Left renal pelvis (tissue), 4 donors: ENCODE measurements at places on chromosomes 2 and 18. TPM values are rescaled to one million over a fixed set of nuclear protein-coding genes. Genes with fewer than 3 reads are reported as not detected.

DNA sequence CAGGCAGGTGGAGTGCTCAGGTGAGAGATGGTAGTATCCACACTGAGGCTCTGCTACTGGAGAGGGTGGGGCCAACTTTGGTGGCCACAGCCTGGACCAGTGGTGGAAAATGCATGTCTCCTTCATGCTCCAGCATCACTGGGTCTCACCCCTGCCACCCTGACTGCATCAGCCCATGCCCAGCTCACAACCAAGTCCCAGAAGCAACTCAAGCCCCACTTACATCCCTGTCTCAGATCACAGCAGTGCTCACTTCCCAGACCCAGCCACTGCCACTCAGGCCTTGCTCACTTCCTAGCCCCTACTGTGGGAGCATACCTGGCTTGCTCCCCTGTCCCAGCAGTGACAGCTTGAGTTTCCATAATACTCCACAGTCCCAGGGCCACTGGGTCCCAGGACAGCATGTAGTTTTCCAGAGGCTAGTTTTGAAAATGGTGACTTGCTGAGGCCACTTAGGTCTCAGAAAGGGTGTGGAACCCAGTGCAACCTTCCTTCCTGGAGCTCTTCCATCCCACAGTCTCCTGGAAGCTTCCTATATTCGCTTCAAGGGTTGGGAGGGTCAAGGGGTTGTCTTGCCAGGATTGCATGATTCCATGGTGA is 58.8 kb downstream of the GPC1 start:
- DNase-seq, result no peak

GRCh38 chr2:174153757-174154680 is 94.3 kb downstream of the OLA1 start:
- no peak for DNase-seq

- no peak for DNase-seq
Measured at GRCh38 chr2:42566025-42566424, 2.4 kb upstream of the MTA3 start.

DNA sequence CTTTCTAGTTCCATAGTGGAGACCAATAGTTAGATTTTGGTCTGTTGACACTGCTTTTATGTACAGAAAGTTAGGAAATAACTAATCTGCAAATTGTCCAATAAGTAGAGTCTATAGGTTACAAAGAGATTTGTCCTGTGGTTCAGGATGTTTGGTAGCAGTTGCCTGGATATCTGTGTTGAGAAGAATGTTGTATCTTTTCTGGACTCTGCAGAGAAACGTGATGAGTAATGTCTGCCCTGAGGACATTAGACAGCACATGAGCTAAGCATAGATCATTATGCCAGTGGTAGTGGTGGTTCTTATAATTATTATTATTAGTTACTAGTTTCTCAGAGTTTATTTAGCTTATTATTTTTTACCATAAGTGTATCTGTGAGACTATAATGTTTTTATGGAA is 65.8 kb downstream of the ANKRD62 start:
- no peak for DNase-seq

DNA sequence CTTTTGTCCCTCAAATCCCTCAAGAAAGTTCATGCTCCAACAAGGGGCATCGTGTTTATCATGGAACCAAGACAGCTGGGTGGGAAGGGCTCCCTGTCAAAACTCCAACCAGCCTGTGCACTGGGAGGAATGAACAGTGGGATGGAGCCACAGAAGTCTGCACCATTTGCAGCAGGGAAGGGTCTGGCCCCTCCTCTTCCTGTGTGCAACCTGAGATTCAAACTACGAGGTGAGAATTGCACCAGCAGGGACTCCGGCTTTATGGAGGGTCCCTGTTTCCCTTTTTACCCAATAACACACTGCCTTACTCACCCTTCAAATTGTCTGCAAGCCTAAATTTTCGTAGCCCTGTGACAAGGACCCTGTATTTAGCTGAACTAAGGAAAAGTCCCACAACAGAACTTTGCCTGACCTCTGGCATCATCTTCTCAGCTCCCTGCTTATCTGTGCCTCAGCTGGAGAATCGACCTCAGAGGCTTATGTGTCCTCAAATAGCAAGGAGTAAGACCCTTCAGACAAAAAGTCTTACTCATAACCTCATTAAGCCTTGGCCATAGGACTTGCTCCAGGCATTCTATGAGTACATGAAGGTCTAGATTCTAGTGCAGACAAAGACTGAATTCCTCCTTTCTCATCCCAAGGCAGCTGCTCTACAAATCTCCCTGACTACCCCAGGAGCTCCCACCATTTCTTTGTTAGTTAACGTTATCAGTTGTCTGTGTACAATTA is 178.3 kb upstream of the SERPINE2 start:
- DNase-seq, result no peak

DNA sequence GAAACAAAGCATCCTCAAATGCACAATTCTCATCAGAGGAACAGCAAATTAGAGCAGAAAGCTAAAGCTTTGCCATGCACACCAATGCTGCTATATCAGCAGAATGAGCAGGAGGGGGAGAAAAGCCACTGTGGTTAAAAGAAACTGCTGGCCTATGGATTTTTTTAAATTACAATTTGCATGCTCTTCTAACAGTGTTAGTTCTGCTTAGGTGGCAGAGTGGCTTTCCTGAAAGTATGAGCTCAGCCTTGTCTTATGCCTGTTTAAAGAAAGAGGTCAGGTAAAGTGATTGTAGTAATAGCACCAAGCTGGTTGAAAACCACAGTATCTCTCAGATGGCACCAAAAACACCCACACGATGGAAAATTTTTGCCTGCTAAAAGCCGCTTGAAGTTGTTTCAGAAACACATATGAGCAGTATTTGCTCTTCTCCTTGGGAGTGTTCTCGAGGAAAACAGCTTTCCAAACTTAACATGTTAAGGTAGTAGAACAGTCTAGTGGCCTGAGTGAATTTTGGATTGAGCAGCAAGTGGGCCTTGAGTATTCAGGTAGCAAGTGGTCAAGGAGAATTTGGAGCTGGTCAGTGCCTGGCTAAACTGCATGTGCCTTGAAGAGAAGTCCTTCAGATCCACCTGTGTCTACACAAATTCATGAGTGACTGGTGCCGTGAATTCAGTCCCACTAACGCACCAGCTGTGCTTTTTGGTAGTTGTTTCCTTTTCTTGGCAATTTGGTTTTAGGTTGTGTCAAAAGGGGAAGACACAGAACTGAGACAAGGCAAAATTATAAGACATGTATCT is 19.6 kb upstream of the NDUFV2 start:
- no peak for DNase-seq

DNA sequence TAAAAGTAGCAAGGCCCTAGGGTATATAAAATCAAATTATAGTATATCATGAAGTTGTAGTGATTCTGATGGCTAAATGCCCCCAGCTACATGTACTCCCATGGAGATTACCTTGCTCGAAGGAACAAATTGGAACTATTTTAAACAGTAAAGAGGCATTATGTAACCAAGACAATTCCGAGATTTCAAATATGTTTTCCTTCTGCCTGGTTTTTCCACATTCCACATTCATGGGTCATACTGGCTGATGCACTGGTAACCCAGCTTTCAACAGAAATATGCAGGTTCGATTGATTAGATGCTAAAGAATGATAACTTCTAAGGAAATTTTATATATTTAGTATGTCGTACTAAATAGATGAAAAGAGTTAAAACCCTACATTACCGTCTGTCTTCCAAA is 62.3 kb upstream of the MGAT4A start:
- DNase-seq, result no peak

- DNase-seq, result no peak
Measured at GRCh38 chr2:62774555-62775366, 69.2 kb downstream of the EHBP1 start.

DNA sequence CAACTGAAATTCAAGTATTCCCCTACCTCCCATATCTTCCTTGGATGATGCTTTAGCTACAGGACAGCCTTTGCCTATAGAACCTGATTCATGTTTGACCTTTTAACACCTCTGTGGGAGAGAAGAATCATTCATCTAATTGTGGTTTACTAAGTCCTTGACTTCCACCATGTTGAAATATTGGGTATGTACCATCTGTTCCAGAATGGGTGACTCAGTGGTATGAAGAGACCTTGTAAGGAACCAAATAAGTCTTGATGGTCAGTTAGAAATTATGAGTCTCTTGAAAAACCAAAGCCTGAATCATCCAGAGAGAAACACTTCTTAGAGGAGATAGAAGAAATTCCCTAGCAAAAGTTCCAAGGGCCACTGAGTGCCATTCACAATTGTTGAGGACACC is 27.5 kb downstream of the STAMBP start:
- no peak for DNase-seq

DNA sequence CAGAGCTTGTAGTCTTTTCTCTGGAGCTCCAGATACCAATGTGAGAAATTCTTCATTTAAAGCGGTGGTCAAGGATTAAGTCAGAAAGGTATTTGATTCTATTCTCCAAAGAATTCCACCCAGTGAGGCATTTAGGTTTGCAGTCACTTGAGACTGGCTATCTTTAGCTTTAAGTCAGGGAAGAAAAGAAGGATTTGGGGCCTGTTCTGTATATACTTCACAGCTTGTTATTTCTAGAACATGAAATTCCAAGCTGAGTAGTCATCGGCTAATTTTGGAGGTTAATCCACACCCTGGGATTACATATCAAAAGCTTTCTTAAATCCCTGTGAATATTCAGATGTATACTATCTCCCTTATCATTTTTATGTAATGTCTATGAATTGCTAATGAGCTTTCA is 39.4 kb downstream of the MYOM1 start:
- DNase-seq, result no peak

DNA sequence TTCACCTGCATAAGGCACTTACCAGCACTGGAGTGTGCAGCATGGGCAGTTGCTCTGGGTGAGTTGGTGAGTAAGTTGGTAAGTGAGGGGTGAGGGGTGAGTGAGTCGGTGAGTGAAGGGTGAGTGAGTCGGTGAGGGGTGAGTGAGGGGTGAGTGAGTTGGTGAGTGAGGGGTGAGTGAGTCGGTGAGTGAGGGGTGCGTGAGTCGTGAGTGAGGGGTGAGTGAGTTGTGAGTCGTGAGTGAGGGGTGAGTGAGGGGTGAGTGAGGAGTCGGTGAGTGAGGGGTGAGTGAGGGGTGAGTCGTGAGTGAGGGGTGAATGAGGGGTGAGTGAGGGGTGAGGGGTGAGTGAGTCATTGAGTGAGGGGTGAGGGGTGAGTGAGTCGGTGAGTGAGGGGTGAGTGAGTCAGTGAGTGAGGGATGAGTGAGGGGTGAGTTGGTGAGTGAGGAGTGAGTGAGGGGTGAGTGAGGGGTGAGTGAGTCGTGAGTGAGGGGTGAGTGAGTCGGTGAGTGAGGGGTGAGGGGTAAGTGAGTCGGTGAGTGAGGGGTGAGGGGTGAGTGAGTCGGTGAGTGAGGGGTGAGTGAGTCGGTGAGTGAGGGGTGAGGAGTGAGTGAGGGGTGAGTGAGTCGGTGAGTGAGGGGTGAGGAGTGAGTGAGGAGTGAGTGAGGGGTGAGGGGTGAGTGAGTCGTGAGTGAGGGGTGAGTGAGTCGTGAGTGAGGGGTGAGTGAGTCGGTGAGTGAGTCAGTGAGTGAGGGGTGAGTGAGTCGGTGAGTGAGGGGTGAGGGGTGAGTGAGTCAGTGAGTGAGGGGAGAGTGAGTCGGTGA is 17.1 kb downstream of the THAP4 start:
- no peak for DNase-seq

DNA sequence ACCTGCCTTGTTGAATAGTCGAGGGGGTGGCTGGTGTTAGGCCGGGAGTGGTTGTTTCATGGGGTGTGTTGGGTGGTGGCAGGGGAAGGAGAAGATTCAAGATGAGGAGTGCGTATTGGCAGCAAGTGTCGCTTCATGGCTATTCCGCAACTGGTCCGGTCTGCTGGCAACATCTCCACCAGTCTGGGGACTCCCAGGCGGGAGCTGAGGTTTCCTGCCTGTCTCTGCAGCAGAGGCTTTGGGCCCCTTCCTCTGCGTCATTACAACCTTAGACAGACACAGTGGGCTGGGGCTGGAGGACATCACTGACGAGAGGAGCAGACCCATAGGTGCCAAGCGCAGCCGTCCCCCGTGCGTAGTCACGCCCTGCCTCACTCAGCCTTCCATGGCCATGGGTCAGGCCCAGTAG is 64.0 kb upstream of the MCFD2 start:
- DNase-seq, result no peak

GRCh38 chr2:77398970-77399600 is 123.1 kb downstream of the LRRTM4 start:
- no peak for DNase-seq

GRCh38 chr2:238695538-238695937 is 152.3 kb upstream of the TWIST2 start:
- no peak for DNase-seq

DNA sequence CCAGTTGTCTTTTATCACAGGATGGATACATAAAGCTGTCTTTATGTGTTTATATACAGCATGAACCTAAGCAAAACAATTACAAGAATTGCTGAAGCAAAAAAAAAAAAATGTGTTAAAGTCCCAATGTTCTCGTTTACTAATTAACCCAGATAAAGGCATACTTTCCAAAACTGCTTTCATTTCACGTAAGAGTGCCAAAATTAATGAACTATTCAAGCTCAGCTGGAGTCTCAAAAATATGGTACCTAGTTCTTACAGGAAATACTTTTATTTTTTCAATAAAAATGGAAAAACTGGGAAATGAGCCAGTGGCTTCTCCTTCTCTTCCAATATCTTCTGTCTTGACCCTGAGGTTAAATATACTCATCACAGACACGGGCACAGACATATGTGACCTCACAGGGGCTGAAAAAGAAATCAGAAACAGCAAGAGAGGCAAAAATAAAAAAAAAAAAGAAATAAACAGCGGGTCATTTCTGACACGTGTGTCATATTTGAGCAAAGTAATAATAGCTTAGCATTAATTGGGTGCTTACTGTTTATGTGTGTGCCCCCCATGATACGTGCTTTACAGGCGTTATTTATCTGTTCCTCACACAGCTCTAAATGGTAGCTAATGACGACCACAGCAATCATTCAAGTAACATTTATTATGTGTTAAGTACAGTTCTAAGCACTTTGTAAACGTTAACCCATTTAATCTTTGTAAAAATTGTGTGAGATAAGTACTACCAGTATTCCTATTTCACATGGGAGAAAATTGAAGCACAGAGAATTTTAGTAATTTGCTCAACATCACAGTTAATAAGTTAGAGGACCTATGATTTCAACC is 158.0 kb upstream of the MMADHC start:
- no peak for DNase-seq

- no peak for DNase-seq
Measured at GRCh38 chr2:217876253-217876570, 126.6 kb downstream of the TNS1 start.

- DNase-seq, result no peak
Measured at GRCh38 chr2:235333076-235333475, 160.8 kb upstream of the AGAP1 start.

GRCh38 chr2:231648579-231649174 is 56.0 kb downstream of the TEX44 start:
- no peak for DNase-seq

The HJURP gene
- polyA plus RNA-seq, result 21.2 TPM

The KLHL30 gene
- 0.10 TPM for polyA plus RNA-seq

The GMPPA gene
- 35.0 TPM for polyA plus RNA-seq

The HOXD3 gene
- polyA plus RNA-seq, result 26.0 TPM

The CRYBA2 gene
- not detected for polyA plus RNA-seq

The ALPP gene
- not detected for polyA plus RNA-seq

The GALNT5 gene
- polyA plus RNA-seq, result 0.44 TPM

The MFSD2B gene
- 2.0 TPM for polyA plus RNA-seq

The SALL3 gene
- 11.0 TPM for polyA plus RNA-seq

The RND3 gene
- polyA plus RNA-seq, result 47.6 TPM

The NR4A2 gene
- polyA plus RNA-seq, result 0.73 TPM

The ELOA2 gene
- not detected for polyA plus RNA-seq

The C2orf81 gene
- polyA plus RNA-seq, result 6.0 TPM

The KIF3C gene
- 21.2 TPM for polyA plus RNA-seq
